ENCODE measurements at places on chromosomes 11 and 22. TPM values are rescaled to one million over a fixed set of nuclear protein-coding genes. Genes with fewer than 3 reads are reported as not detected.

The BATF2 gene
- 0.08 TPM for total RNA-seq

The APOBEC3G gene
- 44.2 TPM for total RNA-seq

The LRRC74B gene
- not detected for total RNA-seq

The BLID gene
- not detected for total RNA-seq

The XPNPEP3 gene
- 22.3 TPM for total RNA-seq

The CDON gene
- 2.6 TPM for total RNA-seq

The RIMBP3C gene
- 0.20 TPM for total RNA-seq

The OR10A3 gene
- not detected for total RNA-seq

- no peak for DNase-seq
- H3K36me3 ChIP-seq: peaks cover 31% of the 10 kb centered on the region
- H3K4me3 ChIP-seq: no peak overlapping the region
- H3K27me3 ChIP-seq: no peaks in the 10 kb centered on the region
- H3K27ac ChIP-seq: no peak overlapping the region
These were observed 10.5 kb downstream of the TMA7B start for GRCh38 chr22:39970742-39971141.

DNA sequence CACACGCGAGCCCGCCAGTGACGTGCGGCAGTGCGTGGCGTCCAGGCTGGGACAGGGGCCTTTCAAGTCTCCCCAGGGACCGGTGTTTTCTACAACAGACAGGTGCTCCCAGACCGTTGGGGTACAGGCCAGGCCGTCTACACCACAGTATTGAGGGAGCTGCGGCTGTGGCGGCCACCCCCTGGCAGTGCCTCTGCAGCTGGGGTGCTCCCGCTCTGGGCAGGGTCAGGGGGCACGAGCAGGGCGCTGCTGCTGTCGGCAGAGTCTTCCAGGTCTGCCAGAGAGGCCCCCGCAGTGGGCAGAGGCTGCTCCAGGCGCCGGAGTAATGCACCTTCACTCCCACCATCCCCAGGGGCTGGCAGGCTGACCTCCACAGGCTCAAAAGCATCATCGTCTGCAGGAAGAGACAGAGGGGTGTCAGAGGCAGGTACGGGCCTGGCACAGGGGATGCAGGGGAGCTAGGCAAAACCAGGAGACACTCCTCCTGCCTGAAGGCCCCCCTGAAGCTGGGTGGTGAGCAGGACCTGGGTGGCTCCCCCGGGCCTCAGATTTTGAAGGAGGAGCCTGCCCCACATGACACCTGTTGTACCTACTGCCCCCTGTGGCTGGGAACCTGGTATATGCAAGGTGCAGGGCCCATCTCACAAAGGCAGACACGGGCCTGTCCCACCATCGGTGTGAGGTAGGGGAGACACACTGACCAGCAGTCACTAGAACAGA is 83.3 kb downstream of the DGCR2 start:
- no peak for DNase-seq
- H3K36me3 ChIP-seq: no peaks in the 10 kb centered on the region
- no peaks in the 10 kb centered on the region for H3K27me3 ChIP-seq
- peaks cover 2% of the 10 kb centered on the region for H3K4me1 ChIP-seq
- no peak overlapping the region for H3K4me3 ChIP-seq

GRCh38 chr11:8011981-8012444 is 24.9 kb downstream of the EIF3F start:
- H3K36me3 ChIP-seq: no peaks in the 10 kb centered on the region
- no peak overlapping the region for H3K27ac ChIP-seq
- peaks cover 6% of the 10 kb centered on the region for H3K27me3 ChIP-seq
- no peaks in the 10 kb centered on the region for H3K4me1 ChIP-seq
- no peak for DNase-seq

GRCh38 chr11:123404676-123405075 is 25.4 kb upstream of the GRAMD1B start:
- H3K4me1 ChIP-seq: peaks cover 14% of the 10 kb centered on the region
- H3K4me3 ChIP-seq: no peak overlapping the region
- no peaks in the 10 kb centered on the region for H3K36me3 ChIP-seq
- H3K27ac ChIP-seq: no peak overlapping the region
- H3K27me3 ChIP-seq: peaks cover 33% of the 10 kb centered on the region

DNA sequence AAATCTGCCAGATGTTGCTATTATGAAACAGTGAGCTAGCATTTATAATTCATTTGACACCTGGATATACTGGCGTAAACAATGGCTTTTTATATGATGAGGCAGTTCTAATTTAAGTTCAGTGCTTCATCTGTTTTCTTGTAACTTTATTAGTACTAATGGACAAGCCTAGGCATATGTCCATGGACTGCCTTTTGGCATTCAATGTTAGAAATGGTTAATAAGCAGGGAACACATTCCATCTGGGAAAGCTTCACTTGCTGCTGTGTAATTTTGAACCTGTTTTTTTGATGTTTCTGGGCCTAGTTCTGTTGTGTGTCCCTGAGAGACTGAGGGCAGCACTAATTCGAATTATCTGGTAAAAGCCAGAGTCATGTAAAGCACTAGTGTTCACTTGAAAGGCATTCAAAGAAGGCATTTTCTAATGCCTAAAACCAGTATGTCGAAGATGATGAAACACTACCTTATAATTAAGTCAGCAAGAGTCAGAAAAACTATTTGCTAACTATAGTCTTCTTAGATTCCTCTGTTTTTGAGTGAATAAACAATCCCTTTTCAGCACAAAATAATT is 138.5 kb downstream of the SWAP70 start:
- no peak for DNase-seq
- H3K27me3 ChIP-seq: no peaks in the 10 kb centered on the region
- H3K4me3 ChIP-seq: no peak overlapping the region
- H3K27ac ChIP-seq: peak overlapping the region; percentile 61

GRCh38 chr11:35033011-35033410 is 106.0 kb upstream of the CD44 start:
- no peak overlapping the region for H3K4me3 ChIP-seq
- H3K27me3 ChIP-seq: peaks cover 3% of the 10 kb centered on the region
- no peak overlapping the region for H3K27ac ChIP-seq

GRCh38 chr11:61797263-61797944 is 4.7 kb downstream of the FEN1 start:
- DNase-seq: peak; percentile 47
- peak overlapping the region; percentile 1 for H3K27ac ChIP-seq
- peaks cover 32% of the 10 kb centered on the region for H3K4me1 ChIP-seq
- H3K4me3 ChIP-seq: no peak overlapping the region

GRCh38 chr11:13098063-13098462 is 88.9 kb downstream of the RASSF10 start:
- H3K4me1 ChIP-seq: no peaks in the 10 kb centered on the region
- DNase-seq: no peak
- H3K4me3 ChIP-seq: no peak overlapping the region
- H3K36me3 ChIP-seq: no peaks in the 10 kb centered on the region
- peaks cover 21% of the 10 kb centered on the region for H3K27me3 ChIP-seq
- H3K27ac ChIP-seq: no peak overlapping the region

- no peak overlapping the region for H3K4me3 ChIP-seq
These were observed 4.9 kb downstream of the POLR3H start for GRCh38 chr22:41539146-41540005.

- no peak overlapping the region for H3K27ac ChIP-seq
- H3K4me3 ChIP-seq: no peak overlapping the region
- no peaks in the 10 kb centered on the region for H3K27me3 ChIP-seq
- H3K4me1 ChIP-seq: peaks cover 34% of the 10 kb centered on the region
- no peaks in the 10 kb centered on the region for H3K36me3 ChIP-seq
- no peak for DNase-seq
These were observed 5.9 kb upstream of the FCHSD2 start for GRCh38 chr11:73147771-73148681.

GRCh38 chr22:42820045-42820763 is 36.9 kb downstream of the ARFGAP3 start:
- H3K36me3 ChIP-seq: peaks cover 20% of the 10 kb centered on the region
- no peak overlapping the region for H3K27ac ChIP-seq
- DNase-seq: no peak
- H3K4me3 ChIP-seq: no peak overlapping the region
- peaks cover 4% of the 10 kb centered on the region for H3K4me1 ChIP-seq
- H3K27me3 ChIP-seq: no peaks in the 10 kb centered on the region

DNA sequence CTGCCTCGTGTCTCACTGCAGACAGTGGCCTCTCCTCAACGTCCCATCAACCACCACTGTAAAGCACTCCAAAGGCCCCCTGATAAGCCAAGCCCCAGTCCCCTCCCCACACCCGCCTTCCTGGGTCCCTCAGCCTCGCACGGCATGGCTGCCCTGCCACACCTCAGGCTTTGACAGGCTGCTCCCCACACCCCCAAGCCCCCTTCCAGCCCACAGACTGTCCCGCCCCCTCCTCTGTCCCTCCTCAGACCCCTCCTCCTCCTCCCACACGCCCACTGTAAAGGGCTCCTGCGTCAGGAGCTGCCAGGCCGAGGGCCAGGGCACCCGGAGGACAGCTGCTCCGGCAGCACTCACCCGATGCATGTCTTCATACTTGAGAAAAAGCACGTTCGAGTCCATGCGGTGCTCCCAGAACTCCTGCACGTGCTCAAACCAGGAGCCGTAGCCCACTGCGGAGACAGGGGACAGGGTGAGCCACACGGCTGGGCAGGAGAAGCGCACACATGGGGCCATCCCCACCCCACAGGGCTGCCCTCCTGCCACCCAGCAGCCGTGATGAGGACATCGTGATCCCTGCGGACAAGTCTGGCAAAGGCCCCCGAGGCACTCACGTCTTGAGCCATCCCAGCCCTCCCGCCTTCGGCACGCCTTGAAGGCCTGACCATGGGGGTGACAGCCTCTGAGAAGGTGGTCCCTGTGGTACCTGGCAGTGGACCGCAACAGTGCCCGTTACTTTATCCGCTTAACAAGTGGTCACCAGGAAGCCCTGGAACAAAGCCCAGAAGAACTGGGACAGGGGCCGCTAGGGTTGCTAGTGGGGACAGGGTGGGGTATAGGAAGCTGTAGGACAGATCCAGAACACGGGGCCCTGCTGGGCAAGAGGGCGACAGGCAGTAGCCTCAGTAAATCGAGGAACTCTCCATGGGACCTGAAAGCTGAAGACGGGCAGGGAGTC is 21.5 kb upstream of the EFCAB6 start:
- DNase-seq: no peak
- H3K4me3 ChIP-seq: no peak overlapping the region
- H3K4me1 ChIP-seq: no peaks in the 10 kb centered on the region
- H3K27ac ChIP-seq: no peak overlapping the region
- peaks cover 4% of the 10 kb centered on the region for H3K27me3 ChIP-seq

DNA sequence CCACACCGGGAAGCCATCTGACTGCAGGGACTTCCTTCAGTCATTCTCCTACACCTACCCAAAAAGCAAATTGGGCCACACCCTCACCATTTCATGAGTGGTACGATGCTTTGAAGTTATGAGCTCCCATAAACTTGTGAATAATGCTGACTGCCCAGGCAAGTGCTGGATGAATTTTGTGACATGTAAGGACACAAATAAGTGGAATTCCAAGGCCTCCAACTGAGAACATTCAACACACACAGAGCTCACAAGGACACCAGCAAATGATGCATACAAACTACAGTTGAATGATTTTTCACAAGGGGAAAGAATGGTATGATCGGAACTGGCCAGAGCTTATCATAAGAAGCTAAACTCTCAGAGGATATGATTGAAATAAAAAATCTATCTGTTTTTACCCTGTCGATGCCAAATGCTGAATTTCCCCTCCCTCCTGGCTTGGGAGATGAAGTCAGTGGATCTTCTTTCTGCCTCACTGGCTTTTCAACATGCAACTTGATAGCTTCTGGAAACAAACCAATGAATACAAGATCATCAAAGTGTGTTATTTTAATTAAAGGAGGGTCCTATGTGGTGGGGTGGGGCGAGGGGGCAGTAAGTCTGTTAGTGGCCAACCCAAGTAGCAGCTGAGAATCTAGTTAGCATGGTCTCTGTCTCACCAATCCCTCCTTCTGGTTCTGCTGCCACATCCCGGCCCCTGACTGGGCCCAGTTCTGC is 123.8 kb downstream of the WT1 start:
- H3K27ac ChIP-seq: no peak overlapping the region
- H3K4me1 ChIP-seq: peaks cover 12% of the 10 kb centered on the region
- H3K4me3 ChIP-seq: no peak overlapping the region
- DNase-seq: no peak

DNA sequence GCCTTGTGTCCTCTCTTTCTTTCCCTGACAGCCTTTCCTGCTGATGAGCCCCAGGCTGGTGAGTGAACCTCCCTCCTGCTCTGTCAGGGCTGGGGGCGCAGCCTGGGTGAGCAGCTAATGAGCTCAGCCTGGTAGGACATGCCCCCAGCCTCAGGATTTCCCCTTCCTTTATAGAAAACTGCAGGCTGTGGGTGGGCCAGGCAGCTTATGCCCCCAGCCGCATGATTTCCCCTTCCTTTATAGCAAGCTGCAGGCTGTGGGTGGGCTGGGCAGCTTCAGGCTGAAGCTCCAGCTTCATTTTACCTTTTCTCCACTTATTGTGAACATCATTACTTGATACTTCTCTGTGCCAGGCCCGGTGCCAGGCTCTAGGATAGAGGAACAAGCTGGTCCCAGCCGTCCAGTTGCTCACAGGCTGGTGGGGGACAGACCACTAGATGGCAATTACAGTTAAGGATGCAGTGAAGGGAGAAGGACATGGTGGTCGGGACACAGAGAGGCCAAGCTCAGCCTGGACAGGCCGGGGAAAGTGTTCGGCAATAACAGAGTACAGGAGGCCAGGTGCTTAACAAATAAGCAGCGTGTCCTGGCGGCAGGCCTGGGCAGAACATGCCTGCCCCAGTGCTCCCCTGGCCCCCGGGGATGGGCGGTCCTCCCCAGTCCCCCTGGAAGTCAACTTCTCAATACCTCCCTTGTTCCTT is 5.3 kb downstream of the LGALS12 start:
- no peaks in the 10 kb centered on the region for H3K4me1 ChIP-seq
- no peak for DNase-seq
- no peak overlapping the region for H3K27ac ChIP-seq
- no peaks in the 10 kb centered on the region for H3K27me3 ChIP-seq

- DNase-seq: no peak
- H3K27me3 ChIP-seq: peaks cover 13% of the 10 kb centered on the region
- H3K4me3 ChIP-seq: no peak overlapping the region
- no peaks in the 10 kb centered on the region for H3K36me3 ChIP-seq
- no peak overlapping the region for H3K27ac ChIP-seq
These were observed 153.2 kb upstream of the NARS2 start for GRCh38 chr11:78727816-78728215.
